Type B pancreatic cell (in vitro differentiated cells): ENCODE measurements at places on chromosomes 5 and 9.

DNA sequence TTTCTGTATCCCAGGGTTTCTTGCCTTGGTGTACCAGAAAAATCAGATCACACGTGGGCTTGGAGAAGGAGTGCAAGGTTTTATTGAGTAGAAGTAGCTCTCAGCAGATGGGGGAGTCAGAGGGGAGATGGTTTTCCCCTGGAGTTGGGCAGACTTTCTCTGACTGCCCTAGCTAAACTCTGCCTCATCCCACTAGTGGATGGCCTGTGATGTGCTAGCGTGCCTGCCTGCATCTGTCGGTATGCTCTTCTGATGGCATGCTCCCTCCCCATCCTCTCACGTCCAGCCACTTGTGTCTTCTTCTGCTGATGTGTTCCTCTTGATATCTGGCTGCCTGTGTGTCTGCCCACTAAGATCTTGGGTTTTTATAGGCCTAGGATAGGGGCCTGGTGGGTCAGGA is 616.1 kb upstream of the RGMB start:
- H3K4me3 ChIP-seq: no peak overlapping the region
- H3K27ac ChIP-seq: no peak overlapping the region
- no peaks in the 10 kb centered on the region for H3K27me3 ChIP-seq
- no peak for DNase-seq

GRCh38 chr9:92723299-92723625 is 41.4 kb downstream of the BICD2 start:
- H3K36me3 ChIP-seq: peaks cover 25% of the 10 kb centered on the region
- H3K4me1 ChIP-seq: peaks cover 22% of the 10 kb centered on the region

DNA sequence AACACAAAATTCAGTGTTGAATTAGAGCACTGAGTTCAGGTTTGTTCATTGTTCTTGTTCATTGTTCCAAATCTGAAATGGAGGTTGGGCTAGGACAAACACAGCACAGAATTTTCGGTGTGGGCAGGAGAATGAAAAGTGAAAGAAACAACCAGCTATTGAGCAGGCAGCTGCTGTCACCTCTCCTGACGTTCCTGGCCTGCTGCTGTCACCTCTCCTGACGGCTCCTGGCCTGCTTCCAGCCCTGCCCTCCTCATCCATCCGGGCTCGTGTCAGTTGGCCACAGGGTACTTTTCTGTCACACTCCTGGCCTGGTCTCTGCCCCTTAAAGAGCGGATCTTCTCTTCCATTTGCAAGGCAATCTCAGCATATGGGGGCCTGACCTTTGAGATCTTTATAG is 45.2 kb upstream of the CKMT2 start:
- peaks cover 53% of the 10 kb centered on the region for H3K4me1 ChIP-seq
- no peaks in the 10 kb centered on the region for H3K36me3 ChIP-seq
- H3K4me3 ChIP-seq: no peak overlapping the region
- no peak overlapping the region for H3K27ac ChIP-seq
- H3K27me3 ChIP-seq: peaks cover 38% of the 10 kb centered on the region
- DNase-seq: no peak

GRCh38 chr9:14561929-14562405 is 131.3 kb downstream of the ZDHHC21 start:
- H3K36me3 ChIP-seq: no peaks in the 10 kb centered on the region
- H3K4me3 ChIP-seq: peak overlapping the region; percentile 18
- DNase-seq: no peak
- peaks cover 22% of the 10 kb centered on the region for H3K4me1 ChIP-seq
- peak overlapping the region; percentile 39 for H3K27ac ChIP-seq

DNA sequence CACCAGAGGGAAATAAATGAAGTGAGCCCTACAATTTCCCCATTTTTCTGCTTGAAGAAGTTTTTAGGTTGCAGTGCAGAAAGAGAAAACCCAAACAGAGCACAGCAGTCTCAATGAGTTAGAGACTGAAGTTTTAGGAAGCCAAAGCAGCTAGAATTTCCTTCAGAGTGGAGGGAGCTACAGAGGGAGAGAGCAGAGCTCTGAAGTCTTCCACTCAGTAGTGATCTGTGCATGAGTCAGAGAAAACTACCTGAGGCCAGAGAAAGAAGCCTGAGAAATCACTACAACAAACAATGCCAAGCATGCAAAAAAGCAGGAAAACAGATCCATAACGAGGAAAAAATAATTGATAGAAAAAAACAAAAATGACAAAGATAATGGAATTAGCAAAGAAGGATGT is 17.9 kb upstream of the NDUFB6 start:
- DNase-seq: no peak
- H3K27me3 ChIP-seq: peaks cover 13% of the 10 kb centered on the region
- no peak overlapping the region for H3K4me3 ChIP-seq
- no peaks in the 10 kb centered on the region for H3K4me1 ChIP-seq
- no peak overlapping the region for H3K27ac ChIP-seq

DNA sequence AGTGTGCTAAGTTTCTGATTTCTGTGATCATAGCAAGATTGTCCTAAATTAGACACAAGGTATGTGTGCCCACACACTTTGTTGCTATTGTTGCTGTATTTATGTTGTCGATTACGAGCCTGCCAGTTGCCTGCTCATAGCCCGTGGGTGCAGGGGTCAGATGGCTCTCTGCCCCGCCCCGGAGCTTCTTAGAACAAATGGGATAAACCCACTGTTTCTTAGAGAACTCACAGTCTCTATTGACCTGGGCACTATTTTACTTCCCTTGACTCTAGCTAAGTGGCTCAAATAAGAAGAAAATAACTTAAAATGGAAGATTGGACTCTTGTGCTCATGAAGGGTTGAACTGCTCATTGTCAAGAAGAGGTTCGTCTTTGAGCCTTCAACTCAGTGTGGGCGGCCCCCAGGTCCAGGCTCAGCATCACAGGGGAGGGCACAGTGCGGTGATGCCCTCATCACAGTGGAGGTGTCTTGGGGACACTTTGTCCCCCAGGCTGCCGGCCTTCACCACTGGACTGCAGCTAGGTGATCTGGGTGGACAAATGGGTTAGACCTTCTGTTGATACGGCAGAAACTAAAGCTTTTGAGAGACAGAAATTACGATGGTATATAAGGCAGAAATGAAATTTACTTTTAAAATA is 155.5 kb downstream of the TENT4A start:
- H3K36me3 ChIP-seq: no peaks in the 10 kb centered on the region
- DNase-seq: no peak
- H3K4me3 ChIP-seq: no peak overlapping the region
- H3K4me1 ChIP-seq: peaks cover 3% of the 10 kb centered on the region
- H3K27ac ChIP-seq: no peak overlapping the region

DNA sequence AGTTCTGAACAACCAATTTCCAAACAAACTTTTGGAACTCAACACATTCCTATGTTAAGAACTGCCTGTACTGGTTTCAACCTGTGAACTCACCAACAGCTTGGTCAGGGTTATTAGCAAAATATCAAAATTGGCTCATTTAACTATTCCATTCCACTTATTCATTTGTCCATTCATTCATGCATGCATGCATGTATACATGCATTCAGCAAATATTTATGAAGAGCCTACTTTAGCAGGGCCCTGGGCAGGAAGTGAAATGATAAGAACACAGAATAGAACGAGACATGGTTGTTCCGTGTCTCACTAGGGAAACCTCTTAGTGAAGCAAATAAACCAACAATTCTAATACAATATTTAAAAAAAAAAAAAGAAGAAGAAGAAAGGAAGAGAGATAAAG is 107.4 kb downstream of the GLIS3 start:
- H3K27ac ChIP-seq: no peak overlapping the region
- DNase-seq: no peak
- H3K4me3 ChIP-seq: no peak overlapping the region
- peaks cover 10% of the 10 kb centered on the region for H3K36me3 ChIP-seq

DNA sequence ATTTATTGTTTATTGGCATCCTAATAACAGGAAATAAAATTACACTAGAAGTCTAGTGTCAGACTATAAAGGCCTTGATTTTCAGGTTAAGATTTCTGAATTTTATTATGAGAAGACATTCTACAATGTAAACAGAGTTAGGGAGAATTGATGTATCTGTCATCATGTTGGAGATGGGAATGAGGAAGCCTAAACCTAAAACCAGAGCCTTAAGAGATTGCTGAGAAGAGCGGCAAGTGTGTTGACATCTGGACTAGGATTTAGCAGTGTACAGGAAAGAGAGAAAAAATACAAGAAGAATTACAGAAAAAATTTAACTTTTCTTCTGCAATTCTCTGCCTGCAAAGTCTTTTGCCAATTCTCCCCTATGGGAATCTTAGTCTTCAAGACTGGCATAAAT is 525.5 kb downstream of the NR2F1-AS1 start:
- H3K4me3 ChIP-seq: no peak overlapping the region
- no peaks in the 10 kb centered on the region for H3K36me3 ChIP-seq
- H3K27me3 ChIP-seq: no peaks in the 10 kb centered on the region
- no peak for DNase-seq

- no peaks in the 10 kb centered on the region for H3K36me3 ChIP-seq
- no peaks in the 10 kb centered on the region for H3K27me3 ChIP-seq
- H3K27ac ChIP-seq: peak overlapping the region; percentile 77
- no peak for DNase-seq
Measured at GRCh38 chr9:33101104-33101951, 24.9 kb upstream of the SMU1 start.

- H3K4me3 ChIP-seq: peak overlapping the region; percentile 77
- peaks cover 6% of the 10 kb centered on the region for H3K4me1 ChIP-seq
- peak; percentile 84 for DNase-seq
- H3K27ac ChIP-seq: no peak overlapping the region
- H3K36me3 ChIP-seq: no peaks in the 10 kb centered on the region
- peaks cover 76% of the 10 kb centered on the region for H3K27me3 ChIP-seq
Measured at GRCh38 chr9:130940693-130941576, 1.9 kb upstream of the FIBCD1 start.

DNA sequence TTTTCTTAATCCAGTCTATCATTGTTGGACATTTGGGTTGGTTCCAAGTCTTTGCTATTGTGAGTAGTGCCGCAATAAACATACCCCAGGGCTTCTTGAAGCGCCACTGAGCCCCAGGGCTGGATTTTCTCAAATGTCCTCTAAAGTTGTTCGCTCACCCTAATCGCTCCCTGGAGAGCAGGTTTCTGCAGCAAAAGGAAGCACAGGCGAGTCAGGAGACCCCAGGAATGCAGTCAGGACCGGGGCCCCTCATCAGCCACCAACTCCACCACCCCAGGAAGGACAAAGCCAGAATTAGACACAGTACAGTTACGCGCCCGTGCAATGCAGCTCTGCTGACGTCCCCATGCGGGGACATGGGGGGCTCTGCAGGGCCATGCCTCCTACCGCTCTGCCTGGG is 15.7 kb upstream of the OBP2B start:
- H3K27ac ChIP-seq: no peak overlapping the region
- peaks cover 21% of the 10 kb centered on the region for H3K27me3 ChIP-seq
- peaks cover 9% of the 10 kb centered on the region for H3K4me1 ChIP-seq
- no peaks in the 10 kb centered on the region for H3K36me3 ChIP-seq

- peaks cover 4% of the 10 kb centered on the region for H3K4me1 ChIP-seq
- peaks cover 54% of the 10 kb centered on the region for H3K36me3 ChIP-seq
- no peak for DNase-seq
- no peak overlapping the region for H3K27ac ChIP-seq
Measured at GRCh38 chr9:2771087-2771486, 53.8 kb downstream of the KCNV2 start.

GRCh38 chr5:87831499-87831898 is 418.8 kb upstream of the CCNH start:
- no peak overlapping the region for H3K4me3 ChIP-seq
- no peaks in the 10 kb centered on the region for H3K36me3 ChIP-seq
- H3K27ac ChIP-seq: no peak overlapping the region

- peaks cover 4% of the 10 kb centered on the region for H3K36me3 ChIP-seq
- DNase-seq: no peak
- H3K4me1 ChIP-seq: peaks cover 23% of the 10 kb centered on the region
- H3K27ac ChIP-seq: peak overlapping the region; percentile 17
- H3K27me3 ChIP-seq: peaks cover 15% of the 10 kb centered on the region
Measured at GRCh38 chr5:168962306-168962705, 338.6 kb downstream of the SLIT3 start.

- DNase-seq: no peak
- no peak overlapping the region for H3K27ac ChIP-seq
- H3K4me1 ChIP-seq: peaks cover 6% of the 10 kb centered on the region
- no peaks in the 10 kb centered on the region for H3K36me3 ChIP-seq
- no peaks in the 10 kb centered on the region for H3K27me3 ChIP-seq
Measured at GRCh38 chr5:13403351-13403750, 541.1 kb downstream of the DNAH5 start.

DNA sequence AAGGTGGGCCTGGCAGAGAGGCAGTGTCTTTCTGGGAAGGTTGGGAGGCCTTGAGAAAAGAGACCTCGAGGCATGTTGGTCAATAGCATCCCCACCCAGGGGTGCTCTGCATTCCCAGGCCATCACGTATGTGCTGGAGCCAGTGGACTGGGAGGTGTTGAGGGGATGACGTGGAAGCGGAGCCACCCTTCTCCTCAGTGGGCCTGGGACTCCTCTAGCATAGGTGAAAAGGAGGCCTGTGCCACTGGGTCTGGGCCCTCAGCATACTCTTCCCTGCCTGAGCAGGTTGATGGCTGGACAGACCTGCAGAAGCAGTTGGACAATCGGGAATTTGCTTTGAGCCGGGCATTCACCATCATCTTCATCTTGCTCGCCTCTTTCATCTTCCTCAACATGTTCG is 25.5 kb downstream of the PITX1 start:
- no peaks in the 10 kb centered on the region for H3K4me1 ChIP-seq
- H3K27me3 ChIP-seq: peaks cover 15% of the 10 kb centered on the region
- H3K27ac ChIP-seq: no peak overlapping the region
- no peak for DNase-seq
- H3K4me3 ChIP-seq: no peak overlapping the region
- H3K36me3 ChIP-seq: no peaks in the 10 kb centered on the region

GRCh38 chr9:108443741-108444140 is 412.0 kb downstream of the ACTL7B start:
- peaks cover 22% of the 10 kb centered on the region for H3K4me1 ChIP-seq
- no peaks in the 10 kb centered on the region for H3K27me3 ChIP-seq
- H3K36me3 ChIP-seq: no peaks in the 10 kb centered on the region
- peak overlapping the region; percentile 85 for H3K27ac ChIP-seq
- DNase-seq: no peak

DNA sequence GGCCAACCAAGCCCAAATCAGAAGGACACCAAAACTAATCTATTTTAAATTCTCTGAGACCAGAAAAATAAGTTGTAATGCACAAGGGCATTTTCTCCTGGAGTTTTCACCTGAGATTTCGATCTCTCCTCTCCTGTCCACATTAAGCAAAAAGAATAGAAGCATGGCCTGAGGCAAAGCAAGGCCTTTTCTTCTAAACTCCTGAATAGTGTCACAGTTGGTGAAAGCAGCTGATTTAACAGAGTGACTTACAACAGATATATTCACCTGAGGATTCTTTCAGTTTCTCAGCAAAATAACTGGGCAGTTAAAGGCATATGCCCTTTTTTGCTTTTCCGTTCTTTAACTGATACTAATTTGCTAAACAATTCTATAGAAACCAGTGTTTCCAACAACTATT is 547.7 kb downstream of the EFNA5 start:
- no peak overlapping the region for H3K27ac ChIP-seq
- H3K4me3 ChIP-seq: no peak overlapping the region
- H3K27me3 ChIP-seq: no peaks in the 10 kb centered on the region

DNA sequence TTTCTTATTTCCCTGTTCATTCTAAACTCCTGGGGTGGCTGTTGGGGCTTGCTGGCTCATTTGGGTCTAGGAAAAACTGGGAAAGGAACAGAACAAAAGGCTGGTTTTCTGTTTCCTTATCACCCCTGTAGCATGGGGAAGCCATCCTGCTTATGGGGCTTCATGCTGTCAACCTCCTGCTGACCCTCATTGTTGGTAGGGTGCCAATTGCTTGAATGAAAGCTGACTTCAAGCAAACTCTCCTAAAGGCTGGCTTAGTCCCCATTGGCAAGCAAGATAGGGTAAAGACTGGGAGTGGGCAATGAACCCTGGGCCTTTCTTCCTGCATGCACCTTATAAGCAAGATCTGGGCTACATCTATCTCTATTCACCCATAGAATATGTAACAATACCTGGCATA is 511.6 kb downstream of the DMAC1 start:
- no peak overlapping the region for H3K4me3 ChIP-seq
- no peak for DNase-seq
- no peak overlapping the region for H3K27ac ChIP-seq
- peaks cover 3% of the 10 kb centered on the region for H3K27me3 ChIP-seq
